ENCODE measurements at places on chromosomes 1 and 21.

- H3K36me3 ChIP-seq: no peaks in the 10 kb centered on the region
- H3K27ac ChIP-seq: no peak overlapping the region
- H3K4me3 ChIP-seq: no peak overlapping the region
- H3K4me1 ChIP-seq: peaks cover 5% of the 10 kb centered on the region
These were observed 2.5 kb upstream of the ERO1B start for GRCh38 chr1:236284291-236284721.

- no peak overlapping the region for H3K4me3 ChIP-seq
- DNase-seq: no peak
- H3K27ac ChIP-seq: no peak overlapping the region
- H3K36me3 ChIP-seq: peaks cover 21% of the 10 kb centered on the region
These were observed 54.3 kb upstream of the EPHA8 start for GRCh38 chr1:22508991-22509390.

GRCh38 chr21:36799869-36800268, 101.0 kb downstream of the SIM2 start:
- H3K27me3 ChIP-seq: no peaks in the 10 kb centered on the region
- H3K4me1 ChIP-seq: no peaks in the 10 kb centered on the region
- H3K36me3 ChIP-seq: no peaks in the 10 kb centered on the region
- no peak overlapping the region for H3K4me3 ChIP-seq

DNA sequence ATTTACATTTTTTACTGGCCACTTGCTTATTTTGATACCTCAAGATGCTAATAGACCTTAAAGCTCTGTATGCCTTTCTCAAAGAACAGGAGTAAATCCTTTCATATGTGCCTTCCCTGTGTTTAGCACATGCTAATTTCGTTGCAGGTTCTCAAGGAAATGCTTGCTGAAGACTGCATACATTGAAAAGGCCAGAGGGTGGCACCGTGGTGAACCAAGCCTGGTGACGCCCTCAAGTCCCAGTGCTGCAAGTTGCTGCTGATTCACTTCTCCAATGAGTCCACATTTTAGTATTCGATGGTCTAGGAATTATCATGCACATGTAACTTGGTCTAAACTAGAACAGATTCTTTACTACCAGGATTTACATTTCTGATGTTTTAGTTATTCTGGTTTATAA, 94.1 kb downstream of the CLDN17 start:
- DNase-seq: no peak
- H3K27ac ChIP-seq: no peak overlapping the region
- H3K4me1 ChIP-seq: no peaks in the 10 kb centered on the region
- no peaks in the 10 kb centered on the region for H3K36me3 ChIP-seq
- H3K4me3 ChIP-seq: no peak overlapping the region
- H3K27me3 ChIP-seq: no peaks in the 10 kb centered on the region

GRCh38 chr1:171252482-171252881, 4.2 kb downstream of the FMO1 start:
- no peaks in the 10 kb centered on the region for H3K36me3 ChIP-seq
- H3K27me3 ChIP-seq: peaks cover 2% of the 10 kb centered on the region
- no peak overlapping the region for H3K4me3 ChIP-seq
- DNase-seq: no peak

DNA sequence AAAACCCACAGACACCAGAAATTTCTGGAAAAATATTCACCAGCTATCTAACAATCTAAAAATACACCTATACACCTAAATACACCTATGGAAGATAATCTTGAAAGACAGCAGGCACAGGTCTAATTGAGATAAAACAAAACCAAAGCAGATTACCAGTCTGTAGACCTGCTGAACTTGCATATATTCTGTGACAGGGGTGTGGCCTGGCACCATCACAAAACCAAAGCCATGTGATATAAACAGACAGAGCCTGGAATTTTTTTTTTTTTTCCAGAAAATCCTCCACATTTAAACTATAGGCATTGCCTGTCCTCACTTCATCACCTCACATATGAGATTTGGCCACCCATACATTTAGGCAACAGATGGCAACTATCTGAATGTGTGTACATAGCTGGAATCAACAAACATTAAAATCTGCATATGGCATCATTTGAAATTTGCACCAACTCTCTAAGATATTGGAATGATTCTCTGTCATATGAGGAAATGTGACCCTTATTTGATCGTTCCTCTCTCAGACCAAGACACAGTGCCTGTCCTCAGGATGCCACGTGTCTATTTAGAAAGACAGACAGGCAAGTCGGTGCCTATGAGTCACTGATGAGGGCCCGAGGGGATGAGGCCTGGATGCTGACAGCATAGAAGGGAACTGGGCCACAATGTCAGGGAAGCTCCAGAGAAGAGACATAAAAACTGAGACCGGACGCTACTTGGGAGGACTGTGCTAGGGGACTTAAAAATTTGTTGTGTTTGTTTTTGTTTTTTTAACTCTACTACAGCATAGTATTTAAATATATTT, 32.6 kb downstream of the NMNAT2 start:
- H3K4me1 ChIP-seq: no peaks in the 10 kb centered on the region
- peaks cover 5% of the 10 kb centered on the region for H3K27me3 ChIP-seq
- no peak for DNase-seq
- H3K4me3 ChIP-seq: no peak overlapping the region

DNA sequence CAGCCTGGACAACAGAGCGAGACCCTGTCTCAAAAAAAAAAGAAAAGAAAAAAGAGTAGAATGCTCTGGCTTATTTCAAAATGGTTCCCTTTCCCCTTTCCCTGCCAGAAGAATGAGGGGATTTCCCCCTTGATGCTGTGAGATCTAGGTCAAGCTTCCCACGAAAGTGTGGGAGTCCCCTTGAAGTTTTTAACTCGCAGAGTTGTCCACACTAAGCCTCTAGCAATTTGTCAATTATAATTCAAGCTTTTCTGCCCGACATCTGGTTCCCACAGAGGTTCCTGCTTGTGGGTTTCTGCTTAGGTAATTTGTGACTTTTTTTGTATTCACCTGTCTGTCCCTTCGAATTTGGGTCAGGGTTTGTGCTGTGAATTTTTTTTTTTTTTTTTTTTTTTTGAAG, 62.8 kb downstream of the ZFYVE9 start:
- no peaks in the 10 kb centered on the region for H3K36me3 ChIP-seq
- no peak for DNase-seq
- H3K27me3 ChIP-seq: no peaks in the 10 kb centered on the region
- H3K4me1 ChIP-seq: no peaks in the 10 kb centered on the region
- H3K4me3 ChIP-seq: no peak overlapping the region

GRCh38 chr1:92031281-92032110, 1.7 kb downstream of the EPHX4 start:
- DNase-seq: no peak
- no peak overlapping the region for H3K27ac ChIP-seq
- no peak overlapping the region for H3K4me3 ChIP-seq
- no peaks in the 10 kb centered on the region for H3K36me3 ChIP-seq
- H3K27me3 ChIP-seq: no peaks in the 10 kb centered on the region
- peaks cover 14% of the 10 kb centered on the region for H3K4me1 ChIP-seq

GRCh38 chr1:81377406-81377805, 423.3 kb upstream of the ADGRL2 start:
- H3K4me1 ChIP-seq: no peaks in the 10 kb centered on the region
- no peaks in the 10 kb centered on the region for H3K27me3 ChIP-seq
- no peak overlapping the region for H3K4me3 ChIP-seq
- no peak for DNase-seq
- H3K27ac ChIP-seq: no peak overlapping the region

- no peaks in the 10 kb centered on the region for H3K27me3 ChIP-seq
- DNase-seq: no peak
- no peaks in the 10 kb centered on the region for H3K36me3 ChIP-seq
- no peak overlapping the region for H3K27ac ChIP-seq
These were observed 533.9 kb downstream of the PLPP3 start for GRCh38 chr1:56045477-56045876.

- no peak for DNase-seq
- H3K27ac ChIP-seq: no peak overlapping the region
- no peaks in the 10 kb centered on the region for H3K4me1 ChIP-seq
- no peaks in the 10 kb centered on the region for H3K36me3 ChIP-seq
- peaks cover 18% of the 10 kb centered on the region for H3K27me3 ChIP-seq
- no peak overlapping the region for H3K4me3 ChIP-seq
These were observed 3.0 kb downstream of the MMEL1 start for GRCh38 chr1:2629627-2630497.

GRCh38 chr1:180267211-180267561, 37.1 kb downstream of the LHX4 start:
- no peak overlapping the region for H3K4me3 ChIP-seq
- H3K36me3 ChIP-seq: no peaks in the 10 kb centered on the region
- peaks cover 11% of the 10 kb centered on the region for H3K4me1 ChIP-seq
- no peak for DNase-seq

DNA sequence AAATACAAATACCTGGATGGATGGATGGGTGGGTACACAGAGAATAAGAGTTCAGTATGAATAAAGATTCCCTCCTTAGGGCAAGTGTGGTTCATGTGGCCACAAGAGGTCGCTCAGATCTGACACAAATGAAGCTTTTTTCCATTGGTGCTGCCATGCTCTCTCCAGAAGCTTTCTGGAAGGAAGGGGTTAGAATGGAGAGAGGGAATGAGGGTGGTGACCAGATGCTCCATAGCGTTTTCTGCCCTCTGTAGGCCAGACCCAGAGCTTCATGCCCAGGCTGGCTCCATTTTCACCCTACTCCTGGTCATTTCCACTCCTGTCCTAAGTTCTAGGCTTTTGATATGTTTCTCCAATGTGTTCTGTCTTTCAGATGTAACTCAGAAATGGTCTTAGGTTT, 3.3 kb upstream of the FCRL6 start:
- H3K4me3 ChIP-seq: no peak overlapping the region
- peaks cover 23% of the 10 kb centered on the region for H3K27me3 ChIP-seq
- H3K36me3 ChIP-seq: no peaks in the 10 kb centered on the region
- H3K27ac ChIP-seq: no peak overlapping the region

DNA sequence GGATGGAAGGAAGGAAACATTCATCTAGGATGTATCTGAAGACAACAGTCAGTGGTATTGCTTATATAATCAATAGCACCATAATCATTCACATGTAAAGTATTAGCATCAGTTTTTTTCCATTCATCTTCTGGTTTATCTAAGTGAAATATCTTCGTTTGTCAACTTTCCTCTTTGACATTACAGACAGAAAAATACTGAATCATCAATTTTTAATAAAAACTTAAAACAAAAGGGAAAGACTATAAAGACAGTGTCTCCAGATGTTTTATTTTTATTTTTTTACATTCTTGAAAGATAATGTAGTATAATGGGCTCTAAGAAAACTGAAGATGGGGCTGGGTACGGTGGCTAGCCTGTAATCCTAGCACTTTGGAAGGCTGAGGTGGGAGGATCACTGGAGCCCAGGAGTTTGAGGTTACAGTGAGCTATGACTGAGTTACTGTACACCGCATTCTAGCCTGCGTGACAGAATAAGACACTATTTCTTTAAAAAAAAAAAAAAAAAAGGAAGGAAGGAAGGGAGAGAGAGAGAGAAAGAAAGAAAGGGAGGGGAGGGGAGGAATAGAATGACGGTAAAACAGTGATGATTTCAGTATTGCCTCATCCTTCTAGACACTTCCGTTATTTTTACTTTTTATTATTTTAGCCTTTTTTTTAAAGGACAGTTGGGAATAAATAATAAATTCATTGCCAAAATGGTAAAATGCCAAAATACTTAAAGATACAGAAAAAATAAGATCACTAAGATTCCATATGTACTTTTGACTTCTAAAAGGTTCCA, 89.5 kb downstream of the NRIP1 start:
- H3K27me3 ChIP-seq: no peaks in the 10 kb centered on the region
- no peak overlapping the region for H3K4me3 ChIP-seq
- H3K36me3 ChIP-seq: no peaks in the 10 kb centered on the region

DNA sequence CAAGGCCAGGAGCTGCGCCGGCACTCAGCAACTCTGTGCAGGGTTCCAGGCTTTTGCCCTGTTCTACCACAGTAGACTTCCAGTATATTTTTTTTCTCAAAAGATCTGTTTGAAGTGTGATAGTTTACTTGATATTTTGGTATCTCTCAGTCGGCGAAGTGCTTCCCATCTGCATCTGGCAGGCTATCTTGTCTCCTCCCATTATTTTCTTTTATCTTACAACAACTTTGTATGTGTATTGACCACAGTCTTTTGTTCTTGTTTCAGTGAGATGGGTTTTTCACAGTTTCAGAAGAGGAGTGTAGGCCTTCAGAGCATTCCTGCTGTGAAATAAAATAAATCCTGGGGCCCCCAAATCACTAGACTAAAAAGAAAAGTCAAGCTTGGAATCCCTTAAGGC, 292.9 kb downstream of the PTGER3 start:
- no peak overlapping the region for H3K4me3 ChIP-seq
- H3K27ac ChIP-seq: no peak overlapping the region
- no peaks in the 10 kb centered on the region for H3K27me3 ChIP-seq
- no peaks in the 10 kb centered on the region for H3K4me1 ChIP-seq

- H3K27me3 ChIP-seq: no peaks in the 10 kb centered on the region
- DNase-seq: no peak
- H3K27ac ChIP-seq: no peak overlapping the region
- H3K4me3 ChIP-seq: no peak overlapping the region
- H3K4me1 ChIP-seq: peaks cover 17% of the 10 kb centered on the region
These were observed 56.5 kb downstream of the SDC3 start for GRCh38 chr1:30852026-30852425.

All from astrocyte (in vitro differentiated cells and primary cell).